ENCODE measurements at places on chromosomes 1 and 21. TPM values are rescaled to one million over a fixed set of nuclear protein-coding genes. Genes with fewer than 3 reads are reported as not detected.

KIF14 gene
- polyA plus RNA-seq, result 12.9 TPM

OR2G6 gene
- 0.21 TPM for polyA plus RNA-seq

ATPAF1 gene
- 64.2 TPM for polyA plus RNA-seq

FNDC10 gene
- polyA plus RNA-seq, result not detected

LRRC8B gene
- 7.2 TPM for polyA plus RNA-seq

GRCh38 chr1:31753707-31754349, 10.3 kb downstream of the ADGRB2 start:
- no peak overlapping the region for H3K4me3 ChIP-seq
- peaks cover 7% of the 10 kb centered on the region for H3K4me1 ChIP-seq
- no peak overlapping the region for H3K27ac ChIP-seq
- no peaks in the 10 kb centered on the region for H3K27me3 ChIP-seq

DNA sequence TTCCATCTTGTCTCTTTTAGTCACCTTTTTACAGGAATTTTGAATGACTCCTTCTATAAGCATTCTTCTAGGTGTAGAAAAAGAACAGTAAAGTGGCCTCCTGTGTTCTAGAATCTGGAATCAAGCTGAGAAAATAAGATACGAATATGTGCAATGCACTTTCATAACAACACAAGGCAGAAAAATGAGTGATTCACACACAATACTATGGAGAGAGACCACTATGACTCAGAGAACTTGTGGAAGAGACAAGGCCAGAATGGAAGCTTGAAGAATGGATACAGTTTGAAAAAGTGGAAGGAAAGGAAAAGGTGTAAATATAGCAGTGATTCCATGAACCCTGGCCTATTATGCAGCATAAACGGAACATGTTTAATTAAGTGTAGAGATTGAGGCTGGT, 57.1 kb upstream of the SAMSN1 start:
- 0 out of 2 replicates have a peak overlapping the region, but pooled peaks have one; percentile 18 for H3K4me3 ChIP-seq
- peaks cover 3% of the 10 kb centered on the region for H3K4me1 ChIP-seq
- no peak for DNase-seq
- no peaks in the 10 kb centered on the region for H3K36me3 ChIP-seq
- H3K27ac ChIP-seq, result no peak overlapping the region

DNA sequence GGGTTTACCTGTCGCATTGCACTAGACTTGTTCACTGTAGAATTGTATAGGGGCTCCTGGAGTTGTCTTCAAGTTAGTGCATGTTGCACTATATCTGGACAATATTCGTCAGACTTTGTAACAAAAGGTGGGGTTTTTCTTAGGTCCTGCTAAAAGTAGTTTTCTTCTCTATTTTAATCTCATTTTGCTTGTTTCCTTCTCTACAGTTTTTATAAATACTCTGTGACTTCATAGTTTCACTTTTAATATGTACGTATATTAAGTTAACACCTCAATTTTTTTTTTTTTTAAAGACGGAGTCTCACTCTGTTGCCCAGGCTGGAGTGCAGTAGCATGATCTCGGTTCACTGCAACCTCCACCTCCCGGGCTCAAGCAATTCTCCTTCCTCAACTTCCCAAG, 26.5 kb upstream of the MRPS6 start:
- DNase-seq, result peak; percentile 35
- H3K4me3 ChIP-seq, result peak overlapping the region; percentile 47
- H3K4me1 ChIP-seq, result peaks cover 6% of the 10 kb centered on the region
- no peaks in the 10 kb centered on the region for H3K36me3 ChIP-seq
- H3K27me3 ChIP-seq, result no peaks in the 10 kb centered on the region

GRCh38 chr1:21216835-21217811, 40.4 kb upstream of the EIF4G3 start:
- H3K4me1 ChIP-seq, result peaks cover 4% of the 10 kb centered on the region
- H3K27ac ChIP-seq, result no peak overlapping the region
- H3K27me3 ChIP-seq, result no peaks in the 10 kb centered on the region
- no peaks in the 10 kb centered on the region for H3K36me3 ChIP-seq

DNA sequence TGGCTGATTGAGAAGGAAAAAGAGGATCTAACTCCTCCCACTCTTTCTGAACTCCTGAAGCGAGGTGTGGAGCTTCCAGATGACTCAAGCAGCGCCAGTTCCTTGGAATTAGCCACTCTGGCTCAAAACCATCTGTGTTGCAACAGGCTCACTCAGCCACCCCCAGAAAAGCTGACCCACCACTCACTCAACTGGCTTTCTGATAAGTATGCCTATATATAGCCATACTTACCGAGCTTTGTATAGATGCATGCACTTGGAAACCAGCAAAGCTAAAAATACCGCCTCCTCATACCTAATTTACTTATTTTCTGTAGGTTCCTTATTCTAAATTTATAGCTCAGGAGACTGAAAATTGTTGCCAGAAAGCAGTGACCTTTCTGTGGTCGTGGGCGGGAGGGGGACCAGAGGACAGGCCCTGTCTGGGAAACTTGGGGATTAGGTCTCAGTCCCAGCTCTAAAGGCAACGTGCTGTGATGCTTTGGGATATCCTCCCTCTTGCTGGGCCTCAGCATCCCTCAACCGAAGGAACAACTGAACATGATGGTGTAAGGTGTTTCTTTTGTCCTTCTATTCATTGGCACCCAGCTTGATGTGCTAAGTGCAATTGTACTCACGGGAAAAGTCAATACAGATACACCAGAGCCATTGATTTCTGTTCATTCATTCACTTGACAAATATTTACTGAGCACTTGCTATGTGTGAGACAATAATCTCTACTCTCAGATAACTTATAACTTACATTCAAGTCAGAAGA, 65.7 kb downstream of the NENF start:
- no peak overlapping the region for H3K27ac ChIP-seq
- H3K36me3 ChIP-seq, result no peaks in the 10 kb centered on the region
- H3K27me3 ChIP-seq, result no peaks in the 10 kb centered on the region

Data from GM12878 (cell line).